NCI-H345 (cell line): ENCODE measurements at places on chromosomes 5 and 9.
A peak's percentile ranks its signal among the peaks of the same experiment; 100 is the strongest.

DNA sequence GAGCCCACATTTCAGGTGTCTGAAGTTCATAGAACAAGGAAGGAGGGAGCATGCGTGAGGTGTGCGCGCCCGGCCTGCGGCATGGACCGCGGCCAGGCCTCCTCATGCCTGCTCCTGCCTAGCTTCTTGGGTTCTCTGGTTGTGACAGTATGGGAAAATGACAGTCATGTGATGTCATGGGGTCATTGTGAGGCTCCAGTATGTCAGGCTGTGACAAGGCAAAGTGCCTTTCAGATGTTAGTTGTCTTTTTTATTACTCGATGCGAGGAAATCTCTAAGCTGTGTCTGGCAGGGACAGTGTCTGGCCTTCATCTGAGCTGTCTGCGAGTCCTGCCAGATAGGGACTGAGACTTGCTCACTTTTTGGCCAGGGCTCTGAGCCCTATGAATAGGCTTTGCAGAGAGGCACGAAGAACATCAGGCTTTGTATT lies 13.3 kb downstream of the UCK1 start:
- no peak for DNase-seq

GRCh38 chr9:130126721-130127433 lies 45.3 kb upstream of the NCS1 start:
- DNase-seq: no peak

GRCh38 chr9:91784673-91785446 lies 165.2 kb downstream of the ROR2 start:
- DNase-seq: no peak

DNA sequence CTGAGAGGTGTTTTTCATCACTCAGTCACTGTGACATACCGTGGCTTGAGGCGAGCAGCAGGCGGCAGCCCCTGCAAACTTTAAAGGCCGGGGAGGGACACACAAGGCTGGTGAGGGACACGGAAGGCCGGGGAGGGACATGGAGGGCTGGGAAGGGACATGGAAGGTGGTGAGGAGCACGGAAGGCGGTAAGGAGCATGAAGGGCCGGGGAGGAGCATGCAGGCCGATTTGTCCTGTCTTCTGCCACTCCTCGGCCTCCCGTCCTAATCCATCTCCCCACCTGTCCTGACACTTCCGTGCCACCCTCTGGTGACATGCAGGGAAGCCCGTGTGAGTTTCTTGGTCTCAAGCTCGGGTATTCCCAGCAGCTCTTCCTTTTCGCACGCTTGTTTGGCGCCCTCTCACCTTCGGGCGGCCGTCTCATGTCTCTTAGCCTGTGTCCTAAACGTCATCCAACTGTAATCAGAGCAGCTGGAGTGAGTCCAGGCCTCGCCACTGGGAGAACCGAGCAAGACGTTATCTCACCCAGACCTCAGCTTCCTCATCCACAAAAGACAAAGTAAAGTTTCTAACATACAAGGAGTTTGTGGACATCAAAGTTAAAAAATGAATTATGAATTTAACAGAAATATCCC lies 126.5 kb downstream of the MRPL36 start:
- no peak for DNase-seq

GRCh38 chr9:14068690-14069089 lies 245.3 kb downstream of the NFIB start:
- no peak for DNase-seq

DNA sequence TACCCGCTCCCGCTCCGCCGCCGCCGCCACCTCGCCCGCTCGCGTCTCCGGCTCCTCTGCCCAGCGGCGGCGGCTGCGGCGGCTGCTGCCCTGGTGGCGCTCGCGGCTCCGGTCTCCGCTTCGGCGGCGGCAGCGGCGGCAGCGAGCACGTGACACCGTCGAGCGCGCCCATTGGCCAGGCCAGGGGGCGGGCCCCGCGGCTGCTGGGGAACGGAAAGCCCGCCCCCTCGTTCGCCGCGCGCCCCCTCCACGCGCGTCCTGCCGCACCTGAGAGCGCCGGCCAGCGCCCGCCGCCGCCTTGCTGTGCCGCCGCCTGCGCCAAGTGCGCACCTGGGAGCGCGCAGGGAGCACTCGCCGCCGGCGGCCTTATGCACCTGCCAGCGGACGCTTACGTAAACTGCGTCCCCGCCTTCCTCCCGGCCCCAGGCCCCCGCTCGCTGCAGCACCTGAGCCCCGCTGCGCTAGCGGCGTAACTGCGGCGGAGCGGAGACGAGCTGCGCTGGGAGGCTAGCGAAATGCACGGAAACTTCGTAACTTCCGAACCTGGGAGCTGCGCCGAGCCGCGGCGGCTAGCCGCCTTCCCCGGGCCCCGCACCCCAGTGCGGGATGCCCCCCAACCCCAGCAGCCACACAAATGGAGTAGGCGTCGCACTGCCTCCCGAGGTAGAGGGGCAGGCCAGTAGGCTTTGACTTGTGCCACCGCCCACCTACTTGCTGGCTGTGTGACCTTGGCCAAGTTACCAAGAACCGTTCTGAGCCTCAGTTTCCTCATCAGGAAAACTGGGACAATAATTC lies at the start of gene STRBP:
STRBP (minus strand) TSS at position 122 of the 795 bp plus-strand sequence. CDS start 84,452 bp downstream, outside the sequence.
- peak; percentile 95 for DNase-seq

DNA sequence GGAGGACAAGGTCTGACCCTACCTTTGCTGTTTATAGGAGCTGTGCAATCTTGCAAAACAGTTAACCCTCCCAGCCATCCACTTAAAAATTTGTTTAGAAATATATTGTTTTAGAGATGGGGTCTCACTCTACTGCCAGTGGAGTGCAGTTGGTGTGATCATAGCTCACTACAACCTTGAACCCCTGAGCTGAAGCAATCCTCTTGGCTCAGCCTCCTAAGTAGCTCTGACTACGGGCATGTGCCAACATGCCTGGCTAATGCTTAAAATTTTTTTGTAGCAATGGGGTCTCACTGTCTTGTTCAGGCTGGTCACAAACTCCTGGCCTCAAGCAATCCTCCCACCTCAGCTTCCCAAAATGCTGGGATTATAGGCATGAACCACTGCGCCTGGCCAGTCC lies 120.2 kb upstream of the PJA2 start:
- no peak for DNase-seq

DNA sequence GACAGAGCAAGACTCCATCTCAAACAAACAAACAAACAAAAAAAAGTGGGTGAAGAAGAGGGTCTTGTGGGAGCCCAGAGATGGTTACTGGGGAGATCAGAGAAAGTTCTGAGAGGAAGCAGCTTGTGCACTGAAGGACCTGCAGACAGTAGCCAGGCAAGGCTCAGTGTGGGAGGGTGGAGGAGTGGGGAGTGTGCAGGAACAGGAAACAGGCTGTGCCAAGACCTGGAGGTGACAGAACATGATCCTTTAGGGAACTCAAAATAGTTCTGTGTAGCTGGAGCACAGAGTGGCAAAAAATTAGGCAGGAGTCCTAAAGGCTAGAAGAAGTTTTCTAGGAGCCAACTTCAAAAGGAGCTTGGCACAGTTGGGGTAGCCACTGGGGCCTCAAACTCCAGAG lies 19.2 kb upstream of the NANS start:
- DNase-seq: no peak

DNA sequence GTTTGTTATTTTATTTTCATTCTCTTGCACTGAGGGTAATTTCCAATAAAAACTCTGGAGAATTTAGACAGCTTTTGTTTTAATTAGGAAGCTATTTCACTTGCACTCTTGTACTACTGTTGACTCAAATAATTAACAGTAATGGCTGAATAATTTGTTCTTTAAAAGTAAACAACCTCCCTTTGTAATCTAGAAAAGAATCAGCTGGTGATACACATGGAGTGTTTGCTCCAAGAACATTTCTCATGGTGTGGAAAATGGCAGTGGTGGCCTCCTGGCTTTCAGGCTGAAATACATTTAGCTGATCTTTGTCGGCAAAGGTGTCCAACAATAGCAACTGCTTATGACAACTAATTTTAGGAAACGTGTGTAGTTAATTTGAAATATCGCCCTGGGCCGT lies 129.4 kb downstream of the C9orf152 start:
- peak; percentile 29 for DNase-seq

- DNase-seq: no peak
Measured at GRCh38 chr9:21001581-21001980, 29.9 kb downstream of the HACD4 start.

DNA sequence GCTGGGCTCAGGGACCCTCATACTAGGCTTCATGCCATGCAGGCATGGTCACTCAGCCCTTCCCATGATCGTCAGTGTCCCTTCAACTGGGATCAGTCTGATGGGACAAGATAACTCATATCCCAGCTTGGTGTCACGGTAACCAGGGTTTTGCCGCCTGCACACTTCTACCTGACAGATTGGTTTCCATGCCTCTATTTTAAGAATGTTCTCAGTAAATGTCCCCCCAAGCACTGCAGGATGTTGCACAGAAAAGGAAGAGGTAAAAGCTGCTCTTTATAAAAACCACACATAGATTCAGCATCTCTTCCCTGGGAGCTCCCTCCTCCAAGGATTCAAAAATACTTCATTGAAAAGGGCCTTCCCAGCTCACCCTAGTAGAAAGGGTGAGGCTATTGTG lies 56.1 kb downstream of the SLIT3 start:
- no peak for DNase-seq

GRCh38 chr9:137158625-137159024 lies 11.2 kb downstream of the LRRC26 start:
- no peak for DNase-seq

- DNase-seq: no peak
Measured at GRCh38 chr9:8096091-8096490, 296.5 kb upstream of the DMAC1 start.

GRCh38 chr5:103502662-103503061 lies 59.9 kb downstream of the NUDT12 start:
- no peak for DNase-seq

DNA sequence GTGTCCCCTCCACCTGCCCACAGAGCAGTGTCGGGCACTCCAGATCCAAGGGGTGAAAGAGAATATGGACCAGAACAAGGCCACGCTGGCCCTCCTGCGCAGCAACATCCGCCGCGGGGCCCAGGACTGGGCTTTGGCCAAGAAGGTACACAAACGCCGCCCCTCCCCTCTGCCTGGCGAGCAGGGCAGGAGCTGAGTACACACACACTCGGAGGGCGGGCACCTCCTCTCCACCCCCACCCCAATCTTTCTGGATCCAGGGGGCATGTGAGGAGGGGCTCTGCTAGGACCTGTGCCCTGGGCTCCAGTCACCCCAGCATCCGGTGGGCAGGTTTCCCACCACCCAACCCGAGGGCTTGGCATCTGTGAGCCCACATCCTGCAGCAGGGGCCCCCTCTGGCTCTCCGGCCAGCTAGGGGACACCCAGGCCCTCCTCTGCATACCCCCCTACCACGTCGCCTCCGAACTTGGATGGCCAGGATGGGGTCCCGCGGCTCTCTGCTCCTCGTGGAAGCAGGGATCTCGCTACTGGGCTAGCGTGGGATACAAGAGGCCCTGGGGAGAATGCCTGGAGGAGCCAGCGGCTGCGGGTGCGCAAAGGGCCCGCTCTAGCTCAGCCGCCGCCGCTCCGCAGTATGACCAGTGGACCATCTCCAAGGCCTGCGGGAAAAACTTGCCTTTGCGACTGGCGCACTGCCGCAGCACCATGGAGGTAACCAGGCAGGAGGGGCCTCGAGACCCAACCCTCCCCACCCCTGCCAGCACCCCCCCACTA lies 3.1 kb downstream of the CCDC183 start:
- peak; percentile 60 for DNase-seq

- no peak for DNase-seq
Measured at GRCh38 chr9:9961487-9961886, 651.3 kb downstream of the PTPRD start.

DNA sequence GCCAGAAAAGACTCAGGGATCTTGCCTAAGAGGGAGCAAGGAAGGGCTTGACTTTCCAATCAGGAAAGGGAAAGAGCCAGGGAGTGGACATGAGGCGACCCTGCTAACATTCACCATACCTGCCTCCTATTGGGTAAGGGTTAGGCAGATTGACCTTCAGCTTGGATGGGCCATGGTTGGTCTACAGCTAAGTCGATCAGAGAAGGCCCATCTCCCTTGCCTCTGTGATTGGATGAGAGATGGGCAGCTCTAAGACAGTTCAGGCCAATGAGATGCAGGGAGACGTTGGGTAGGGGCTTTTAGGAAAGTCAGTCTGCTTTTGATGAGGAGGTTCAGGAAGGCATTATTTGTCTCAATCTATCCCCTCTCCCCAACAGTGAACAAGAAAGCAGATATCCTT lies 135.0 kb upstream of the STC2 start:
- DNase-seq: no peak

DNA sequence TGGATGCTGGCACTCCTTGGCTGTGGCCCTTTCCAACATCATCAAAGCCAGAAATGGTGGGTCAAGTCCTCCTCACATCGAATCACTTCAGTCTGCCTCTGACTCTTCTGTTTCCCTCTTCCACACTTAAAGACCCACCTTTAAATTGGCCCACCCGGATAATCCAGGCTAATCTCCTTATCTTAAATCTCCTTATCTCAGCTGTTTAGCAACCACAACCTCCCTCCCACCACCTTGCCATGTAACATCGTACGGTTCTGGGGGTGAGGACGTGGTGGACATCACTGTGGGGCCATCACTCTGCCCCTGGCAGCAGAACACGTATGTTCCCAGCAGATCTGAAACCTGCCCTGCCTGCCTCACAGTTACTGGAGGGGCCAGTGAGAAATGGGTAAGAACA lies 11.5 kb downstream of the IGFBPL1 start:
- DNase-seq: no peak

DNA sequence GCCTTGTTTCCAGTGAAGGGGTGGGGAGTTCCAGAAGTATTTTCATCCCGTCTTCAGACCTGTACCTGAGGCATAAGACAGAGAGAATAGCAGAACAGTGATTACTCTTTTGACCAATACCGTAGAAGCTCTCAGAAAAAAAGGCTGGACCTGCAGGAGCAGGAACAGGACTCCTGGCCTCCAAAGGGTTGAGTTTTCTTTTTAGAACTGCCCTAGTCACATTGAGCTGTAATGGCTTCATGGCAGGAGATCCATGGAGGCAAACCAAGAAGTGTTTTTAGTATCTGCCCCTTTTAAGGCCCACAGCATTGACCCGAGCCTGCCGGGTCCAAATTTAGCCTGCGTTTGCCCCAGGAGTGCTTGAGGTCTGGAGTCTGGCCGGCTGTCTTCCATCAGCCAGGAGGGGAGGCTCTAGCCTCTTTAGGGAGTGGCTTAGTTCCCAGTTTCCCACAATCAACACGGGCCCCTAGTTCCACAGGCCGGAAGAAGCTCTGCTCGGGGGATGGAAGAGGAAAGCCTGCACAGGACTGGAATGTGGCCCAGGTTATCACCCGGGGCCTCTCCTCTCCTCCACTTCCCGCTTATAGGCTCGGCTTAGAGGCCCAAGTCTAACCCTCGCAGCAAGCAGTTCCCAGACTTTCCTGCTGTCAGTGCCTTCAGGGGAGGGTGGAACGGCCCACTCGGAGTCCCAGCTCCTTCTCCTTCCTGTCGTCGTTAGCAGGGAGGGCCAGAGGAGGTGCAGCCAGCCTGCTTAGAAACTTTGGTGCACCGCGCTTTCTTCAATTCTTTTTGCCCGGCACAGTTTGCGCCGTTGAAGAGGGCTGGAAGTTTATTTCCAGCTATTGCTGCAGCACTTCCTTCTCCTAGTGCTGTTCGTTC lies 80.7 kb downstream of the C9orf152 start:
- no peak for DNase-seq

GRCh38 chr5:61313960-61314681 lies 17.9 kb upstream of the ZSWIM6 start:
- no peak for DNase-seq
